OCI-M1 (cell line): ENCODE measurements at places on chromosomes 4 and X.
A peak's percentile ranks its signal among the peaks of the same experiment; 100 is the strongest.

- no peak for DNase-seq
Measured at GRCh38 chrX:44795945-44796450, 47.8 kb upstream of the DUSP21 start.

DNA sequence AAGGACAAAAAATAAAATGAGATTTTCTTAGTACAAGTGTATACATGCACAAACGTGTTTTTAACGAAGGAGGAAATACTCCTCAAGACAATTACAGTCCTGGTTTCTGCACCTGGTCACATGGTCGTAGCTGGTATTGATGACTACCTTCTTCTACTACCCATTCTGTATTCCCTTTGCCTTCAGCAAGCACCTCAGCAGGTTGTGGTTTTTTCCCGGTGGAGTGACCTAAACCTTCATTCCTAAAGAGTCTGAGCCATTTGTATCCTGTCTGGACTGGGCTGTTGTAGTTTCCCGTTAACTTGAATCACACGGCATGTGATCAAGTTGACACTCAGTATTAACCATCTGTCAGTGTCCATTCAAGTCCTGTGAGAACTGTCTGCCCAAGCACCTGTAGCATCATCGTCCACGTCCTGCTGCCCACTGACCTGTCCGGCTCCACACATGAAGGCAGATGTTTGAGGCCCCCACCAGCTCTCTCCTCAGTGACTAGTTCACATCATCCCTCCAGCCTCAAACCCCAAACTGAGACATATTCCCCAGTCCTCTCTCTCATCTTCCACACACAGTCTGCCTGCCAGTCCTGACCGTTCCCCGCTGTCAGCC, 31.1 kb upstream of the TBC1D14 start:
- DNase-seq: no peak

- DNase-seq: no peak
Measured at GRCh38 chr4:25031077-25031621, 403 bp upstream of the LGI2 start.

GRCh38 chr4:57373991-57374390, 263.8 kb upstream of the IGFBP7 start:
- no peak for DNase-seq

GRCh38 chrX:9609499-9609898, 144.6 kb downstream of the TBL1X start:
- DNase-seq: no peak

- DNase-seq: peak; percentile 82
Measured at GRCh38 chrX:118726887-118727685, at the start of gene IL13RA1. IL13RA1 (plus strand) TSS chrX:118727606; CDS start chrX:118727639, 33 bp downstream.

DNA sequence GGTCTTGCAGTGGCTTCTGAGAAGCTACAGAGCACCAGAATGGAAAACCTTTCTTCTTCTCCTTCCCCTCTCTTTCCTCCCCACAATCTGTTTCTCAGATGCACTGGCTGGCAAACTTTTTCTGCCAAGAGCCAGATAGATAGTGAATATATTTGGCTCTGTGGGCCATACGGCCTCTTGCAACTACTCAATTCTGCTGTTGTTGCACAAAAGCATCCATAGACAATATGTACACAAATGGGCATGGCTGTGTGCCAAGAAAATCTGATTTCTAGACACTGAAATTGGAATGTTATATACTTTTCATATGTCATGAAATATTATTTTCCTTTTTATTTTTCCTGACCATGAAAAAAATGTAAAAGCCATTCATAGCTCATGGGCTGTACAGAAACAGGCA, 3.1 kb downstream of the PHEX start:
- DNase-seq: no peak

- DNase-seq: peak; percentile 39
Measured at GRCh38 chrX:16992951-16993350, 46.5 kb downstream of the REPS2 start.

GRCh38 chrX:69024931-69025330, 140.3 kb downstream of the PJA1 start:
- no peak for DNase-seq

- peak; percentile 73 for DNase-seq
Measured at GRCh38 chr4:184514121-184514988, 40.0 kb upstream of the IRF2 start.

- no peak for DNase-seq
Measured at GRCh38 chr4:87947381-87948160, 27.9 kb upstream of the SPP1 start.

DNA sequence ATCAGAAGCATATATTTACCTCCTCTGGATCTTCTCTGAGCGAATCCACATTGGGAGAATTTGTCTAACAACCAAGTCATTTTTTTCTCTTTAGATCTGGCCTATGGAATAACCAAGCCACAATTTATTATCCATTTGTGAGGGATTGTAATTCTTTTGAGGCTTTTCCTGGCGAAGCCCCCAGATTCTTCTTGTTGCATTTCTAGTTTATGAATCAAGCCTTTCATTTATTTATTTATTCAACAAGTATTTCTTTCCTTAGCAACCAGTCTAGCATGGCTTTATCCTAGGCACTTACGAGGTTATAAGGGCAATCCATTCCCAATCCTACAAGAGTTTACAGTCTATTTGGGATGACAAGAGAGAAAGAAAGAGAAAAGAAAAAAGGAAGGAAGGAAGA, 18.4 kb upstream of the FNIP2 start:
- DNase-seq: no peak
